CD4-positive, alpha-beta T cell treated with Interleukin-17A for 4 hours (primary cell): ENCODE measurements at places on chromosomes 4 and X.

GRCh38 chr4:121898150-121898549, 27.9 kb upstream of the BBS7 start:
- DNase-seq: peak; percentile 45

DNA sequence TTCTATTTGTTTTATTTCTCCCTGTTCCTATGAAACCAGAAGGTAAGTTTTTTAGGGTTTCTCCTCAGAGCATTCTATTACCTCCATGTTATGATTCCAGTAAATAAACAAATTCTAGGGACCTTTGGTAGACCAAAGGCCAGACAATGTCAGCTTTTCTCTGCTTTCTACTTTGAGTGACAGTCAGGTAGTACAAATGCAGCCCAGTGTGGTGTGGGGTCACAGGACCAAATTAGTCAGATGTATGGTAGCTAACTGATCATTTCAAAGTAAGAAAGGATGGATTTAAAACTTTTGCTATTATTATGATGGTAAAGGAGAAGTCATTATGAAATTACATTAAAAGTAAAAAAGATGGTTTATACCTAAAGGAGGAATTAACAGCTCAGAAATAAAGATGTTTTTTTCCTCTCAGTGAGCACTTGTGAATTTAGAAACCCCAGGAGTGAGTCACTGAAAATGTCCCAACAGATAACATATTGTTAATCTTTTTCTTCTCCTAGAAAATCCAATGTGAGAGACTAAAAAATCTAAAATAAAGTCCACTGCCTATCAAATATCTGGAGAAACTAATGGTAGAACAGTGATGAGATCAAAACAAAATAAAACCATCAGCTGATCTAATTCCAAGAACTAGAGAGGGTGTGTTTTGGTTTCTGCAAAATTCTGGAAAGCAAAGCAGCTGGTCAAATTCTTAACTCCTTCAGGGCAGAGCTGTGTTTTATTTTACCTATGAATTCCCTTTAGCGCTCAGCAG, 16.6 kb upstream of the KLHL2 start:
- no peak for DNase-seq

- no peak for DNase-seq
Measured at GRCh38 chrX:68896581-68896980, 67.8 kb downstream of the EFNB1 start.

DNA sequence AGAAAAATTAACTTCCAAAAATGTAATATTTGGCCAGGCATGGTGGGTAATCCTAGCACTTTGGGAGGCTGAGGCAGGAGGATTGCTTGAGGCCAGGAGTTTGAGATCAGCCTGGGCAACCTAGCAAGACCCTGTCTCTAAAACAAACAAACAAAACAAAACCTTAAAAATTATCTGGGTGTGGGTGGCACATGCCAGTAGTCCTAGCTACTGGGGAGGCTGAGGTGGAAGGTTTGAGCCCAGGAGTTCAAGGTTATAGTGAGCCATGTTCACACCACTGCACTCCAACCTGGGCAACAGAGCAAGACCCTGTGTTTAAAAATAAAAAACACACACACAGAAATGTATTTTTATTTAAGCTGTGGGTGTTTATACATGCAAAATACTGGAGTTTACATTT, 12.0 kb downstream of the FAM120C start:
- DNase-seq: no peak

- no peak for DNase-seq
Measured at GRCh38 chr4:48346594-48346993, 5.3 kb downstream of the SLAIN2 start.
